Tibial artery (tissue), 4 donors: ENCODE measurements at places on chromosomes 7 and 10.

DNA sequence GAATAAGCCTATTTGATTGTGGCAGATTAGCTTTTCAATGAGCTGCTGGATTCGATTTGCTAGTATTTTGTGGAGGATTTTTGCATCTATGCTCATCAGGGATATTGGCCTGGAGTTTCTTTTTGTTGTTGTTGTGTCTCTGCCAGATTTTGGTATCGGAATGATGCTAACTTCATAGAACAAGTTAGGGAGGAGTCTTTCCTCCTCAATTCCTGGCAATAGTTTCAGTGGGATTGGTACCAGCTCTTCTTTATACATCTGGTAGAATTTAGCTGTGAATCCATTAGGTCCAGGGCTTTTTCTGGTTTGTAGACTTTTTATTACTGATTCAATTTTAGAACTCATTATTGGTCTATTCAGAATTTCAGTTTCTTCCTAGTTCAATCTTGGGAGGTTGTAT lies 43.4 kb upstream of the KLF14 start:
- no peaks in the 10 kb centered on the region for H3K36me3 ChIP-seq
- H3K27me3 ChIP-seq = peaks cover 5% of the 10 kb centered on the region
- H3K4me1 ChIP-seq = no peaks in the 10 kb centered on the region
- DNase-seq = no peak

GRCh38 chr7:156544919-156545715 lies 95.5 kb upstream of the RNF32 start:
- DNase-seq = no peak
- H3K4me3 ChIP-seq = no peak overlapping the region
- no peak overlapping the region for H3K27ac ChIP-seq
- H3K36me3 ChIP-seq = no peaks in the 10 kb centered on the region
- H3K27me3 ChIP-seq = no peaks in the 10 kb centered on the region

- no peak for DNase-seq
- H3K36me3 ChIP-seq = no peaks in the 10 kb centered on the region
- no peaks in the 10 kb centered on the region for H3K27me3 ChIP-seq
These were observed 189.8 kb downstream of the CTNNA3 start for GRCh38 chr10:67506083-67506756.

- no peak overlapping the region for H3K4me3 ChIP-seq
- H3K27ac ChIP-seq = no peak overlapping the region
- no peak for DNase-seq
- peaks cover 25% of the 10 kb centered on the region for H3K4me1 ChIP-seq
- no peaks in the 10 kb centered on the region for H3K27me3 ChIP-seq
These were observed 226.5 kb upstream of the PITRM1 start for GRCh38 chr10:3398825-3399646.

GRCh38 chr10:42876476-42876875 lies 93.9 kb downstream of the BMS1 start:
- DNase-seq = no peak
- no peaks in the 10 kb centered on the region for H3K36me3 ChIP-seq
- H3K27me3 ChIP-seq = no peaks in the 10 kb centered on the region
- H3K4me3 ChIP-seq = no peak overlapping the region
- H3K27ac ChIP-seq = no peak overlapping the region

DNA sequence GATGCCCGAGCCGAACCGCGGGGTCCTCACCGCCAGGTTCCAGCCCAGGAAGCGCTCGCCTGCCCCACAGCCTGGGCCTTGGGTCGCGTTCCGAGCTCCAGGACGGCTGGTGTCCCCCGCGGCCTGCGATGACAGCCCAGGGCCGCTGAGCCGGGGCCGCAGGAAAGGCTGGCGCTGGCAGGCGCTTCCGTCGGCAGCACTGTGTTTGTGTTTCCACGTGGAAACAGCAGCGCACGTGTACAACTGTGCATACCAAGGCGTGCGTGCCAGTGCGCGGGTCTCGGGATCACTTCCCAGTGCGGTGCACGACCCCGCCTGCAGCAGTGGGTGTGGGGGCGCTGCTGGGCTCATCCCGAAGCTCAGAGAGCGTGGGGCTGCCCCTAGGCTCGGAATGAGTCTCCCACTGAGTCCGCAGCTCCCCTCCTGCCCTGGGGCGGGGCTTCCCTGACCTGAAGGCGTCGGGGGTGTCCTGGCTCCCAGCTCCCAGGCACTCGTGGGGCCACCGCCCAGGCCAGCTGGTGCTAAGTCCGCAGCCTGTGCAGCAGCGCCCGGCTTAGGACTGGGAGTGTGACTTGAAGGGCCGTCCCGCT lies 17.2 kb downstream of the AP5Z1 start:
- H3K4me1 ChIP-seq = peaks cover 7% of the 10 kb centered on the region
- H3K4me3 ChIP-seq = peak overlapping the region; percentile 49
- DNase-seq = no peak
- H3K27ac ChIP-seq = no peak overlapping the region
- peaks cover 46% of the 10 kb centered on the region for H3K36me3 ChIP-seq

GRCh38 chr7:34612661-34613060 lies 45.4 kb upstream of the NPSR1 start:
- H3K4me1 ChIP-seq = no peaks in the 10 kb centered on the region
- H3K27ac ChIP-seq = no peak overlapping the region
- H3K27me3 ChIP-seq = no peaks in the 10 kb centered on the region
- no peak overlapping the region for H3K4me3 ChIP-seq
- no peak for DNase-seq
- H3K36me3 ChIP-seq = no peaks in the 10 kb centered on the region

- no peaks in the 10 kb centered on the region for H3K27me3 ChIP-seq
- no peak overlapping the region for H3K27ac ChIP-seq
- H3K4me1 ChIP-seq = no peaks in the 10 kb centered on the region
- H3K36me3 ChIP-seq = no peaks in the 10 kb centered on the region
These were observed 65.6 kb upstream of the TMEM72 start for GRCh38 chr10:44845361-44846175.

GRCh38 chr7:64099656-64100531 lies 54.7 kb downstream of the ZNF727 start:
- no peak overlapping the region for H3K27ac ChIP-seq
- no peaks in the 10 kb centered on the region for H3K27me3 ChIP-seq
- no peaks in the 10 kb centered on the region for H3K36me3 ChIP-seq
- no peaks in the 10 kb centered on the region for H3K4me1 ChIP-seq

DNA sequence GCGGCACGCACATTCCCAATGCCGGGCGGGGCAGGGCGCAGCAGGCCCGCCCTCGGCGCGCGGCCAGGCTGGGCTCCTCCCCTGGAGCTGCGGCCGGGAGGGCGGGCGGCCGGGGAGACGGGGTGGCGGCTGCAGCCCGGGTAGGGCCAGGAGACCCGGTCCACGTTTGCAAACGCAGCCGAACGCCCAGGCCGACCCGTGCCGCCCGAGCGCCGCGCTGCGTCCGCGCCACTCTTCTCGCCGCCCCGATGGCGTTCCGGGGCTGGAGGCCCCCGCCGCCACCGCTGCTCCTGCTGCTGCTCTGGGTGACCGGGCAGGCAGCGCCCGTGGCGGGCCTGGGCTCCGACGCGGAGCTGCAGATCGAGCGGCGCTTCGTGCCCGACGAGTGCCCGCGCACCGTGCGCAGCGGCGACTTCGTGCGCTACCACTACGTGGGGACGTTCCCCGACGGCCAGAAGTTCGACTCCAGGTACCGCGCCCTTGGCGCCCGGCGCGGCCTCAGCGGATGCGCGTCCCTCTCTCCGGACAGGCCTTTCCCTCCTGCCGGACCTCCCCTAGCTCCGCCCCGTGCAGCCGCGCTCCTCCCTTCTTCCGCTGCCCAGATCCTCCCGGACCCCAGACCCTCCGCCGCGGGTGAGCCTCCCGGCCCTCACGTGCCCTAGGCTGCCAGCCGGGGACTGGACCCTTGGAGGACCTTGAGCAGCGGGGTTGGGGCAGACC lies at the start of gene FKBP9:
FKBP9 (plus strand) TSS at position 115 of the 720 bp plus-strand sequence; CDS start at position 249, 134 bp downstream.
- H3K27me3 ChIP-seq = no peaks in the 10 kb centered on the region
- DNase-seq = peak; percentile 90

DNA sequence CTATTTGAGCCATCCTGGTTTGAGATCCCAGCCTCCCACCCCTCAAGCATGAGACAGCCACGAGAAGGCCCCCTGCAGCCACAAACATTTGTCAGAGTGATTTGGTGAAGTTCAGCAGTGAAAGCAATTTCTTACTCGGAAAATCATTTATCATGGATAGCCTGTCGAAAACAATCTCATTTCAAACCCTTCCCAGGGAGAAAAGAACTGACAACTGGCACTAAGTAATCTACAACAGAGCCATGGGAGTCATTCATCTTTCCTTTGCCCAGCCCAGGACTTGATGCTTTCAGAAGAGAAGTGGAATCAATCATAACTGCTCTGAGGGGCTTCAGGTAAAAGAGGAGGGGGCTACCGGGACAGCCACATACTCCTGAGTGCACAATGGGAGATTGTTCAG lies 411.2 kb downstream of the KCNMA1 start:
- H3K4me3 ChIP-seq = no peak overlapping the region
- DNase-seq = no peak
- H3K4me1 ChIP-seq = peaks cover 18% of the 10 kb centered on the region

DNA sequence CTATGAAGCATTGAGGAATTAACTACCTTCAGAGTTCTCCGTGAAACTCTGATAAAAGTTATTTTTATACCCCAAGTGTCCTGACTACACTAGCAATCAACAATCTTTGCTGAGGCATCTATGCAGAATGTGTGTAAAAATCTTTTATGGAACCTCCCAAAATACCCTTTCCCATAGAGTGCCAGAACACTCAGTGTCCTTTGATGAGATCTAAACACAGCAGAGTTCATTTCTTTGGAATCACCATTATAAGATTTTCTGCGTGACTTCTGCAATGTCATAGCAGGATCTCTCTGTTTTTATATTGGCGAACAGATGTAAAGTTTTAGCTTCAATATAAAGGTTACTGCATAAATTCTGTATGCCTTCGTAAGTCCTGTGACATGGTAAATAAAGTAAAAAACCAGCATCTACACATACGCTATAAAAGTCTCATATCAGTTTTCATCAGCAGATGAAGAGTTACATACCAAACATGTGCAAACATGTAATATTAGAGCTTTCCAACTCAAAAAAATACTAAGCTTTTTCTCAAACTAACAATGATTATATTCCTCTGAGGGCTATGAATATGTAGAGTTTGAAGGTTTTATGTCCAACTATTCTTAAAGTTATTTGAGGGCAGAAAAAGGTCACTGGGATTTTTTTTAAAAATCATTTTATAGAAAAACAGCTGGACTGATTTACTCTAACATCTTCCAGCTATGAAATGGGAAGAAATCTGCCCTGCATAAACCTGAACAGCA lies 67.2 kb downstream of the SKIDA1 start:
- no peak overlapping the region for H3K27ac ChIP-seq
- no peaks in the 10 kb centered on the region for H3K36me3 ChIP-seq
- H3K4me1 ChIP-seq = no peaks in the 10 kb centered on the region
- no peak for DNase-seq
